ENCODE measurements at places on chromosomes 7 and 10.
A peak's percentile ranks its signal among the peaks of the same experiment; 100 is the strongest.

DNA sequence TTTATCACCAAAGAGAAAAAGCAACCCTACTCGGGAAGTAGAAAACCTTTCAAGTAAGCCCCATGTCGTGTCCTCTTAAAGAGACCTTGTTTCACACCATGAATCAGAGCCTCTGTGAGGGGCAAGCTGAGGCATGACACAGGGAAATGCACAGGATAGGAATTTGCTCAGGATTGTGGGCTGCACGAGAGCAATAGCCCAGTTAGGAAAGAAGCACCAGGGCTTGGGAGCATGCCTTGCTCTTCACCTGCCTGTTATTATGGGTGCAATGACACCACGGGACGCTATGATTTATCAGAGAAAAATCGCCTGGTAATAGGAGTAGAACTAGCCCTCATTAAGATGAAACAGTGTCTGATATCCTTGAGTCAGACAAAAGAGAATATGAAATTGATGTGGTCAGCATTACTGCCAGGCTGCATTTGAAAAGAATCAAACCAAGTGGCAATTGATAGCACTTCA is 562.9 kb upstream of the NRP1 start:
- DNase-seq: peak; percentile 38

DNA sequence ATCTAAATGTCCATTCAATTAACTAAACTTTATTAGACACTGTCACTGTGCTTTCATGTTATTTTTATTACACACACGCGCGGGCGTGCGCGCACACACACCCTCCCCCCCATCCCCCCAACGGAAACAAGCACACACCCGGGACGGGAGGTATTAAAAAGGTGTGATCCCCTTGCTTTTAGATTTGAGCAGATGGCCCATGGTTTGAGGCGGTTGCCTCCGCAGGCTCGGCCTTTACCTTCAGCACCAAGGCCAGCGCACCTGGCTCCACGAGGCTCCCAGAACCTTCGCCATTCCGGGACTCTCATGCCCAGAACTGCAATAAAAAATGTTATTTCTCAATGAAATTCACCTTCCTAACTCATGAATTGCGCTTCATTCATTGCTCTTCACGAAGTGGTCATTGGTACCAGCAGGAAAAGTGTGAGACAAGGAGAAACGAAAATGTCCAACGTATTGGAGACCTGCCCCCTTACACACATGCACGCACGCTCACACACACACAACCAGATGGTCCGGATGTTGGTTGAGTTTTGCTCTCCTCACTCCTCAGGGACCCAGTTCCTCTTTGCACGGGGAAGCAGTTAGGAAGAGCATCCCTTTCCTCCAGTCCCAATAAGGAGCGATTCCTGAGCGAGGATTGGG is 20.8 kb upstream of the PTF1A start:
- DNase-seq: peak; percentile 71

DNA sequence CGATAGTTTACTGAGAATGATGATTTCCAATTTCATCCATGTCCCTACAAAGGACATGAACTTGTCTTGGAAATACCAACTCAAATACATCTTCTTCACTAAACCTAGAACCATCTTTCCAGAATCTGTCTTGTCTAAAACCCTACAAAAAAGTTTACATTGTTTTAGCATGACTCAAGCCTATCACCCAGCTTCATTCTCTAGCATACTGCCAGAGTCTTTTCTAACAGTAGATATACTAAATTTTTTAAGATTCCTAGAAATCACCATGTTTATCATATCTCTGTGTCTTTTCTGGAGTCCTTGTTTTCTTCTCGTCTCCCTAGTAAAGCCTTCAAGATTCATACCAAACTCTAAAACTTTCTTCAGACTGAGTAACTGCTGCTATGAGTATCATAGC is 129.7 kb downstream of the SEMA3E start:
- no peak for DNase-seq

DNA sequence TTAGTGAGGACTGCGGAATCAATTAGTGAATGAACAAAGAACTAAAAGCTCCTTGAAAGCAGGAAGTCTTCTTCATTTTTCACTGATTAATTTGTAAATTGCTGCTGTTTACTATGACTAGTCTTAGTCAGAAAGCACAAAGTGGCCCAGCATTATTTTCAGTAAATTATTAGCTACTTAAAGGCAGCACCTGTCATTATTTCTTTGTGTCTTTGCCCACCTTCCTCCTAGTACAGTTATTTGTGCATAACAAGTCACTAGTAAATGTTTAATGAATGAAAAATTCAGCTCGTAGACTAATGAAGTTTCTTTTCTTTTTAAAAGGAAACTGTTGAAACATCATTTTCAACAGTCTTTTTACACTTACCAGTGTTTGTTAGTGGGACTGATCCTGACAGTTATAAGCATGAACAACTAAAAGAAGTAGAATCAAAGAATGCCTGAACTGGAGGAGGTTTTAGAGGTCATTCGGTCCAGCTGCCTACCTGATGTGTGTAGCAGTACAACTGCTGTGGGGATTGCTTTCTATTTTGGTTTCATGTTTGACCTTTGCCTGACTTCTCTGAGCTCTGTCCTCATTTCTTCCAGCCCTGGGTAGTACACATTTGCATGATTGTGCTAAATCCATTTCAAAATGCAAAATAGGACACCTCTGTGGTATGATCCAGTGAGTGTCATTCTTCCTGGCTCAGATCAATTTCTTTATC is 140.0 kb upstream of the PHYHIPL start:
- DNase-seq: no peak

- DNase-seq: no peak
Measured at GRCh38 chr10:100163704-100164621, 21.9 kb downstream of the ERLIN1 start.

GRCh38 chr10:110912374-110912773 is 6.6 kb downstream of the BBIP1 start:
- peak; percentile 21 for DNase-seq

GRCh38 chr7:88399696-88400240 is 93.1 kb upstream of the STEAP4 start:
- DNase-seq: no peak

DNA sequence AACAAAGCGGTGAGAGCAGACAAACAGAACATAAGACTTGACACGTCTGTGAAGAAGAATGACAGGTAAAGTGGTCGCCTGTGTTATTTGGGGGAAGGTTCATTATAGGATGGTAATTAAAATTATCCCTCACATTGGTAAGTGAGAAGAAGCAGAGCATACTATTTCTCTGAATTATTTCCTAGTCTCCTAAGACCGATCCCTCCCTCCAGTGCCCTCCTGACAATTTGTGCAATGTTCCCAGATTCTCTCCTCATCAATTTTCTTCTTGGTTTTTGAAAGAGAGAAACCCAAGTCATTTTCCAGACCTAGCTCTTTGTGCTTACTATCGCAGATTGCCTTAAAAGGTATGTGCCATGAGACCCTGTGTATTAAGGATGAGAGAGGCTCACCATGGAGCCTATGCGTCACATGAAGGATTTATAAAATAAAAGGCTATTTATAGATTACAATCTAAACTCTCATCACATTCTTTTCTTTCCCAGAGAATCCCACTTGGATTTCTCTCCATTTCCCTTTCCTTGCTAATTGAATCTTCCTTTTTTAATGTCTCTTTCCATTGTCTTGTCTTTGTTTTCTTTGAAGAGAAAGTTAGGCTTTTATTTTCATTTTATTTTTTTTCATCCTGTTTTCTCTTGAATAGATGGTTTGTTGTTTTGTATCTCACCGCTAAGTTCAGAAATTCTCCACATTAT is 112.0 kb downstream of the PPP1R3A start:
- DNase-seq: no peak

DNA sequence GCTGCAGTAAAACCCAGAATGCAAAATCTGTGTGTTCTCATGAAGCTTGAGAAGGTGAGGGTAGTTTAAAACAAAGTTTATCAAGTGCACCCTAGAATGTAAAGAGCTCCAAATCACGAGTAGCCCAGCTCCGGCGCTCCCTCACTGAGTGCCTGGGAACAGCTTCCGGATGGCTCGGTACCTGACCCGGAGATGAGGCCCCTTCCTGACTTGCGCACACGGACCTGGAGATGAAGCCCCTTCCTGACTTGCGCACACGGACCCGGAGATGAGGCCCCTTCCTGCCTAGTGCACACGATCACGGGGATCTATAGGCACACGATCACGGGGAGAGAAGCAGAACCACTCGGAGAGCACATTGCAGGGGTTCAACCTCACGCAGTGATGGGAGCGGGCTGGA is 322.1 kb upstream of the RNF32 start:
- no peak for DNase-seq

- DNase-seq: peak; percentile 71
Measured at GRCh38 chr7:155489862-155490696, 32.1 kb downstream of the EN2 start.

GRCh38 chr7:29879609-29880008 is 73.3 kb downstream of the WIPF3 start:
- peak; percentile 60 for DNase-seq

GRCh38 chr10:101615525-101616116 is 27.5 kb downstream of the DPCD start:
- DNase-seq: no peak

GRCh38 chr7:153381275-153382040 is 621.9 kb downstream of the ACTR3B start:
- DNase-seq: no peak

GRCh38 chr7:35418716-35419390 is 165.0 kb upstream of the TBX20 start:
- no peak for DNase-seq

DNA sequence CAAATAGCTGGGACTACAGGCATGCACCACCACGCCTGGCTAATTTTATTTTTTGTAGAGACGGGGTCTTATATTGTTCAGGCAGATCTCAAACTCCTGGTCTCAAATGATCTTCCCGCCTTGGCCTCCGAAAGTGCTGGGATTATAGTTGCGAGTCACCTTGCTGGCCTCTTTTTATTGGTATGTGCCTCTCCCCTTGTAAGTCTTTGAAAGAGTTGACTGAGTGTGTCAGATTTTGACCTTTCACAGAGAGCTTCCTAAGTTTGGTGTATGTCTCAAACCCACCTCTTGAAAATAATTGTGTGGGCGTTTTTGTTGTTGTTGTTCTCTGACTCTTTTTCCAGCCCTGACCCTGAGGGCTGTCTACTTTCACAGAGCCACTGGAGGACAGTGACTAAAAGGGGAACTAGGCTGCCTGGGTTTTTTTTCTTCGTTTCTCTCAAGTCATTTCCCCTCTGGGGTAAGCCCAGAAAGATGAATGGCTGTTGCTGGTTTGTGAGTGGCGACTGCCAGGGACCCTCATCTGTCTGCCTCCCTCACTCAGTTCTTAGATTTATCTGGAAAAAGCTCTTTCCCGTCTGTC is 262.8 kb downstream of the ZEB1 start:
- DNase-seq: no peak

DNA sequence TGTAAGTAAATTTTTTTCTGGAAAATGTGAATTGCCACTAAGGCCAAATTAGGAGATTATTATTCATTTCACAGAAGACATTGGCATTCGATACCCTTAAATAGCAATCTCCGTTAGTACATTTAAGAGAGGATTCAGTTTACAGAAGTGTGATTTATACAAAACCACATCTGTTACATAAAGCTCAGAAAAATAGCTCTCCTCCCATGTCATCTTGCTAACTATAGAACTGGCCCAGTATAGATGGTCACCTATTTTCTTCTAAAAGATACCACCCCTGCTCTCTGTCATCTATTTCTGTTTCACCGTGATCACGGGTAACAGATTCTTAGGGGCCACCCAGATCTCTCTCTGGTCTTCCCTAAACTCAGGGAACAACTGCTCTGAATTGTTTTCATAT is 119.1 kb downstream of the HIP1 start:
- no peak for DNase-seq

DNA sequence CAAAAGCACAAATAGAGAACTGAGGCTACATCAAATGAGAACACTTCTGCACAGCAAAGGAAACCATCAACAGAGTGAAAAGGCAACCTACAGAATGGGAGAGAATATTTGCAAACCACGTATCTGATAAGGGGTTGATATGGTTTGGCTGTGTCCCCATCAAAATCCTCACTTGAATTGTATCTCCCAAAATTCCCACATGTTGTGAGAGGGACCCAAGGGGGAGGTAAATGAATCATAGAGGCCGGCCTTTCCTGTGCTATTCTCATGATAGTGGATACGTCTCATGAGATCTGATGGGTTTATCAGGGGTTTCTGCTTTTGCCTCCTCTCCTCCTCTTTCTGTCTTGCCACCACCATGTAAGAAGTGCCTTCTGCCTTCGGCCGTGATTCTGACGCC is 120.6 kb upstream of the FRMD4A start:
- DNase-seq: no peak

DNA sequence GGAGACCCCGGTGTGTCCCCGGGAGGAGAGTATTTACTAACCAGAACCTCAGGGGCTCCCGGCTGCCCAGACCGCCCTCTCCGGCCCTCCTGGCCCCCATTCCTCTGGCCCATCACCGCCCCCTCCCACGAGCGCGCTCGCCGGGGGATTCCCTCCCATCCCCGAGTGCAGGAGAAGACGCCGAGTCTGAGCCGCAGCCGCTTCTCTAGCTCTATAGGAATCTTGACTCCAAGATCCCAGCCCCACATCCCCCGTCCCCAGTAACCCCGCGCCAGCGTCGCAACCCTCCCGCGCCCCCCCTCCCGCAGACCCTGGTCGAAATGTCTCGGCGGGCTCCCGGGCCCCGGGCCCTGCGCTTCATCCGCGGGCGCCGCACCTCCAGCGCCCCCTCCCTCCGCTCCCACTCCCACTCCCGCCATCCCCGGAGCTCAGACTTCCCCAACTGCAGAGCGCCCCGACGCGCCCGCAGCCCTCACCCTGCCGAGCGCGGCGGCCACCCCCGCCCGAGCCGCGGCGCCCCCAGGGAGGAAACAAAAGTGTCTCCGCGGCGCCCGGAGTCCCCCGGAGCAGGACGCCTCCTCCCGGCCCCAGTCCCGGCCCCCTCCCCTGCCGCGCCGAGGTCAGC is 541 bp downstream of the ELMO1 start:
- peak; percentile 18 for DNase-seq

GRCh38 chr10:10725196-10725595 is 292.5 kb upstream of the CELF2 start:
- no peak for DNase-seq

DNA sequence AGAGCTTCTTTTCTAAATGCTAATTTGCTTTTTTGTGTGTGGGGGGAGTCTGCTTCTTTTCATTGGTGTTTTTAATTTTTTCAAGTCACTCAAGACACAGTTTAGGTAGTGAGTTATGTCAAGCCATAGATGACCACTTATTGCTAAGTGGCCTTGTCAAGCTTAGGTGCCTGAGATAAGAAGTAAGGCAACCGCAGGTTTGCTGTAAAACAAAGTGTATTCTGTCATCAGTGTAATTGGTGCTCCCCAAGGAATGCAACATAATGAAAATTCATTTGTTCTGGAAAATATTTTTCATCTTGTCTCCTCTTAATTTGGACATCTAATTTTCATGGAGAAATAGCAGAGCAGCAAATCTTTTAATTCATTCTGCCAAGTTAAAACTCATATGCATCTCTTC is 249.6 kb downstream of the EXOC4 start:
- DNase-seq: no peak

All from AG20443 (cell line).